Neural cell (in vitro differentiated cells): ENCODE measurements at places on chromosomes 6 and 20. TPM values are rescaled to one million over a fixed set of nuclear protein-coding genes. Genes with fewer than 3 reads are reported as not detected.

Gene SOX18
- 0.12 TPM in 1 of 2 replicates, not detected in the other for polyA plus RNA-seq

Gene REM1
- polyA plus RNA-seq = not detected in 2 replicates

Gene DNMT3B
- polyA plus RNA-seq = 8.7 and 9.0 TPM in 2 replicates

Gene COL19A1
- polyA plus RNA-seq = 0.16 and 0.24 TPM in 2 replicates

Gene COL10A1
- polyA plus RNA-seq = not detected in 2 replicates

Gene RAD21L1
- polyA plus RNA-seq = not detected in 2 replicates

Gene SLC32A1
- 36.2 and 40.0 TPM in 2 replicates for polyA plus RNA-seq

Gene BTN1A1
- polyA plus RNA-seq = not detected in 2 replicates

Gene XKR7
- 9.6 and 12.8 TPM in 2 replicates for polyA plus RNA-seq

Gene PTCRA
- not detected in 2 replicates for polyA plus RNA-seq
